ENCODE measurements at places on chromosomes 4 and X.

DNA sequence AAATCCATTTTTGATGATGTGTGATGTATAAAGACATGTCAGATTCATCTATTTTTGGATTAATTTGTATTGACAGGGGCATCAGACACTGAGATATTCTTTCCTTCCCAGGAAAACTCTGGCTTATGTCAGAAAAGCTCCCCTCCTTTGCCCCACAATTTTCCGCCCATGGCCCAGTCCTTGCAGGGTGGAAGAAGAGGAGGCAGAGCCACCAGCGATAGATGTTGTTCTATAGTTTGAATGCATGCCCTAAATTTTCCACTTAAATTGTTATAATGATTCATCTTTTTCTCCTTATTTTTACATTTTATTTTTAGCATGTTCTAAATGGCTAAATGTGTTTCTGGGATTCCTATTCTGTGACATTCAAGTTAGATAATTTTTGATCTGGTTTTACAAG is 149.3 kb downstream of the ARAP2 start:
- DNase-seq: no peak

- no peak for DNase-seq
These were observed 7.7 kb downstream of the LUZP4 start for GRCh38 chrX:115297189-115297588.

DNA sequence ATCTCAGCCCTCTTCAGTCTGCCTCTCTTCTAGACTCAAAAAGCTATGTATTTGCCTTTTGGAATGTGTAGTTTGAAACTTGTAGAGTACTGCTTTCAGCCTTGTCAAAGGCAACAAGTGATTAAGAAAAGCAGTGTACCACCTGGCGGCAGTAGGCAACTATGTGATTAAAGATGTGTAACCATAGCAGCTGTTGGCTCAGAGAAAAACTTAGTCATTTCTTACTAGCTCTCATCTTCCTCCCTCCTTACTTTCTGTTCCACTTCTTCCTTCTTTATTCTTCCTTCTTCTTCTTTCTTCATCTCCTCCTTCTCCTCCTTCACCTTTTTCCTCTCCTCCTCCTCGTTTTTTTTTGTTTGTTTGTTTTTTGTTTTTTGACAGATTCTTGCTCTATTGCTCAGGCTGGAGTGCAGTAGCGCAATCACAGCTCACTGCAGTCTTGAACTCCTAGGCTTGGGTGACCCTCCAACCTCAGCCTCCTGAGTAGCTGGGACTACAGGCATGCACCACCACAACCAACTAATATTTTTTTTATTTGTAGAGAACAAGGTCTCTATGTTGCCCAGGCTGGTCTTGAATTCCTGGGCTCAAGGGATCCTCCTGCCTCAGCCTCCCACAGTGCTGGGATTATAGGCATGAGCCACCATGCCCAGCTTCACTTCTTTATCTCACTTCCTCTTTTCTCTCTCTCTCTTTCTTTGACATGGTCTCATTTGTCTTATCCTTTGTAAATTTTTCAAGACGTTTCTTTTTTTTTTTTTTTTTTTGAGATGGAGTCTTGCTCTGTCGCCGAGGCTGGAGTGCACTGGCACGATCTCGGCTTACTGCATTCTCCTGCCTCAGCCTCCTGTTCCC is 32.6 kb downstream of the ABHD18 start:
- no peak for DNase-seq

DNA sequence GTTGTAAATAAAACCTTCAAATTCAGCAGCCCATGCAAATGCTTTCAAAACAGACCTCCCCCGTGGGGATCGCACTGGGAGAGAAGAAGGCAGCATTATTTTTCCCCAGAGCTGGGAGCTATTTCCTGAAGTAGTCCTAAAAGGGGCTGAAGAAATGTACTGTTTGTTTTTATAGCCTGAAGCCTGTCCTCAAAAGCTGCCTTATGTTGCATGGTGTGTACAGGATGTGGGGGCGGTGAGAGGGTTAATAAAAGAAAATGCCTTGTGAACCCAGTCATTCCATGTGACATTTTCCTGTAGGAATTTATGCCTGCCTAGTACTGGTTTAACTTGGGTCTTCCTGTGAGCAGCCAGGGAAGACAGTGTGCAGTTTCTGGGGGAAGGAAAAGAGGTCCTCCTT is 144.1 kb downstream of the SOWAHB start:
- DNase-seq: no peak

- no peak for DNase-seq
These were observed 32.0 kb upstream of the MGST2 start for GRCh38 chr4:139633661-139634060.

- no peak for DNase-seq
These were observed 419.1 kb downstream of the TMA16 start for GRCh38 chr4:163913571-163913970.

GRCh38 chr4:81806485-81806884 is 334.8 kb upstream of the RASGEF1B start:
- DNase-seq: no peak

DNA sequence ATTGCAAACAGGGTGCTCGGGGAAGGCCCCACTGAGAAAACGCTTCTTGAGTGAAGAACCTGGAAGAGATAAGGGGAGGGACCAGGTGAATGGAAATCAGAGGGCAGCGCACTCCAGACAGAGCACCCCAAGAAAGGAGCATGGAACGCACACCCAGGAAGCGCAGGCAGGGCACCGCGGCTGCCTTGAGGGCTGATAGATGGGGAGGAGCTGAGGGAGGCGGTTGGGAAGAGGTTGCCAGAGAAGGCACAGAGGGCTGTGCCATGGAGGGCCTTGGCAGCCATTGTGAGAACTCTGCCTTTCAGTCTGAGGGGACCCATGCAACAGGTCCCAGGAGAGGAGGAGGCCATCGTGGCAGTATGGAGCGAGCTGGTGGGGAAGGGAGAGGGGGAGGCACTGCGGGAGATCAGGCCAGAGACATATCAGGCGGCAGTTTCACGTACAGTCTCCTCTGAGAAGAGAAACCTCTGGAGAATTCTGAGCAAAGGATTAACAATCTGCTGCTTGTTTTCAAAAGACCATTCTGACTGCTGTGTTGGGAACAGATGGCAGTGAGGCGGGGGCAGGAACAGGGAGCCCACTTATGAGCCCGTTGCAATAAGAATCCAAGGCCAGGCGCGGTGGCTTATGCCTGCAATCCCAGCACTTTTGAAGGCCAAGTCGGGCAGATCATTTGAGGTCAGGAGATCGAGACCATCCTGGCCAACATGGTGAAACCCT is 83.7 kb downstream of the PCYT1B start:
- no peak for DNase-seq

DNA sequence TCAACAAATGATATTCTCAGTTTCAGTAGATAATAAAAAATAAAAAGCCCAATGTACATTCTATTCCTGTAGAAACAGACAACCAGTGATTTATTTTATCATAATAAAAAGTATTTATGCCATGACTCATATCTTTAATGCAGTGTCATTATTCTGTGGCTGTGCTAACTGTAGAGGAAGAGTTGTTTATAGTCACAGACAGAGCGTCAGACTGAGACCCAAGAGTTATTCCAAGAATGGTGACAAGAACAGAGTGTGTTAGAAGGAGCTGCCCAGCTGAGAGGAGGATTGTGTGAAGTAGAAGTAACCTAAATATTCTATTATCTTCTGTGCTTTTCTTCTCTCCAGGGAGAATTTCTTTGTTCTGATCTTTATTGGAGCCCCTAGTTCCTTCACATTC is 210.7 kb downstream of the PPP1R2C start:
- no peak for DNase-seq

DNA sequence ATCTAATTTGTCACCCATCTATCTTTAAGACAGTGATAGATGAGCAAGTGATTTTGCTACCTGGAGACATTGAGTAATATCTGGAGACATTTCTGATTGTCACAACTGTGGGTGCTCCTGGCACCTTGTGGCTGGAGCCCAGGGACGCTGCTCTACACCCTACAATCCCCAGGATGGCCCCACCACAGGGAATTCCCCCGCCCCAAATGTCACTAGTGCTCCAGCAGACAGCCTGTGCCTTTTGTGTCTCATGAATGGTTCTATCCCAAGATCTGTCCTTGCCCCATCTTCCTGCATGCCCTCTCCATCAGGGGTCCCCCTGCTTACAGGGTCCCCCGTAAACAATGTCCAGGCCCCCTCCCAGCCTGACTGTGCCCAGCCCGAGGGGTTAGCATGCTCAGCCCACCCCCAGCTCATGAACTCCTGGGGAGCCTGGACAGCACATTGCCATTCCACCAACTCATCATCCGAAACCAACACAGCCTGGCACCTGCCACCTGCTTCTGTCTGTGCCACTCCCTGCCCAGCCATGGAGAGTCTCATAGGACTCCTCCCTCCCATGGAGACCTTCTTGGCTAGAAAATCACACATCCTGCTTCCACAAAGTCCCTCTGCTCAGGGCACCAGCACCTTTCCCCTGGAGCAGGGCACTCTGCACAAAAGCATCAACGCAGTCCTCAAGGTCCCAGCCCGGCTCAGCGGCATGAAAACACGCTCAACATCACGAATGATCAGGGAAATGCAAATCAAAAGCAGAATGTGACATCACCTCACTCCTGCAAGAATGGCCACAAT is 5.7 kb downstream of the P2RY8 start:
- no peak for DNase-seq

DNA sequence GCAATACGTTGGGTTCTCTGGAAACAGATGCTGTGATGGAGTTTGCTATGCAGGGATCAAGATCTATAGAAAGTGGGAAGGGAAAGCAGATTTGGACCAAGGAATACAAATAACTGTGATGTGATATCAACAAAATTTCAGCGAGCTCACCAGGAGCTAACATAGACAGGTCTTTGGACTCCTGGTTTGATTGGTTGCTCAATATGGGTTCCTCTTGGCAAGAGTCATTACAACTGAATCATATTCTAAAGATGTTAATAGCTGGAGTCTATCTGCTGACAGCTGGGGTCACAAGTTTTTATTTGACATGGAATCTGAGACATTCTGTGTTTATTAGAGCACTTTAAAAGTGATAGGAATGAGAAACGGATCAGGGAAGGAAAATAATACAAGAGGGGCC is 637.6 kb upstream of the GNPDA2 start:
- DNase-seq: no peak

All from iPS DF 6.9 (cell line).